ENCODE measurements at places on chromosomes 6 and 20.

GRCh38 chr6:32396028-32396427, 11.0 kb downstream of the BTNL2 start:
- no peak for DNase-seq

GRCh38 chr6:328924-329323, 36.6 kb downstream of the DUSP22 start:
- DNase-seq = no peak

DNA sequence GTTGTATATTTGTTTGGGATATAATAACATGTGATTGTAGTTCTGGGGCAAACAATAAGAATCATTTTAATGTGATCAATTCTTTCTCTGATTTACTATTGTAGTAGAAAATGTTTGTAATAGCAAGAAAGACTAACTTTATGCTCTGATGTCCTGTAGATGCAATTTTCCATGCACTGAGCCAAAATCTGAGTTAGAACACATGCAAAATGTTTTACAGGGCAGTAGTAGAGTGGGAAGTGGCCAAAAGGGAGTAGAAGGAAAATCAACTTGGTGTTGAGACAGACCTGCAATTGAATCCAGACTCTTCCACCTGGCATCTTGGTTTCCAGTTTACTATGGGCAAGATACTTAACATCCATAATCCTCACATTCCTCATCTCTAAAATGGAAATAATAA, 93.5 kb upstream of the BMP5 start:
- DNase-seq = no peak

DNA sequence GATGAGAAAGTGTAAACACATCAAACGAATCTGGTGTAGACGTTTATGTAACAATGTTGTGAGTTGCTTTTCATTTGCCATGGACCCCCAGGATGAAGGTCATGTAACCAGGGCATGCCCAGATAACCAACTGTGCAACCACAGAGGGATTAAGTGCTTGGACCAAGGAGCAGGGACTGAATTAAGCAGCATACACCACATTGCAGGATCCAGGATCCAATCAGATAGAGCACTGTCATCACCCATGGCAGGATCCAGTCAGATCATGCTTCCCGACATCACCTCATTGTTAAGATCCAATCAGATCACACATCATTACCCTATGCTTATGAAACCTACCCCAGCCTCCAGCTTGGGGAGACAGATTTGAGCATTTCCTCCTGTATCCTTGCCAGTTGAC, 74.3 kb upstream of the RCAN2 start:
- no peak for DNase-seq

- DNase-seq = no peak
Observed at GRCh38 chr6:85006362-85006761, 242.0 kb upstream of the TBX18 start.

DNA sequence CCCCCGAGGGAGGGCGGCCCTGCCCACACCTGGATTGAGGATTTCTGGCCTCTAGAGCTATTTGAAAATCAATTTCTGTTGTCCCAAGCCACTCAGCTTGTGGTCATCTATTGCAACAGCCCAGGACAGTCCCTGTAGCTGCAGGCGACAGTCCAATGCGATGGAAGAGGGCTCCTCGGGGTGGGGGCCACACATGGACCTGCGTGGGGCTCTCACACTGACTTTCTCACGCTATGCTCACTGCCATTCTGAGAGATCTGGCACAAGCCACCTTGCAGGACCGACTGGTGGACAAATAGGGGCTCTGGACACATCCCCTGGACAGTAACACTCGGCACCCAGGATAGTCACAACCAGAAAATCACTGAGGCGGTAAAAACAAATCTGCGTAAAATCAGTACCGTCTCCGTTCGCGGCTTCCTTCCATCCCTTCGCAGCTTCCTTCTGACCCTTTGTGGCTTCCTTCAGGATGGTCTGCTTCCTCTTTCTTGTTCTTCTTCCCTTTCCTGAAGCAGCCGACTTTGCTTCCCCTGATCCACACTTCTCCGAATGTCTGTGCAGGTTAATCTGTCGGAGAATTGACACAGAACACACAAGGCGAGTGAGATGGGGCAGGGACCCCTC, 21.8 kb downstream of the CTCFL start:
- no peak for DNase-seq

DNA sequence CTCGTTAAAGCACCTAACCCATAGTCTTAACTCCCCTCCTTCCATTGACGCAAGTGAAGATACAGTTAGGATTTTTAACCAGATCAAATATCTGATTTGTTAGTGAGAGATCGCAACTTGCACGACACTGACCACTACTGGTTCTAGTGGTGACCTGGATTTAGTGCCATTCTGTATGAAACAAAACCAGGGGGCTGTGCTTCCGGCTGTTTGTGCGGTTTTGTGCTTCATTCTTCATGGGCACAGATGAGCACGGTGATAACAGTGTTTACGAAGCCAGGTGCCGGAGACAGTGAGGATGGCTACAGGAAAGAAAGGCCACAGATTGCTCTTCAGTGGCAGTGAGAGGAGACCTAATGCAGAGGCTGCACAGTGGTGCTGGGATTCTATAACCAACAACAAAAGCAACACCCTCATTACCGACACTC, 75.5 kb downstream of the NOL4L start:
- DNase-seq = no peak

DNA sequence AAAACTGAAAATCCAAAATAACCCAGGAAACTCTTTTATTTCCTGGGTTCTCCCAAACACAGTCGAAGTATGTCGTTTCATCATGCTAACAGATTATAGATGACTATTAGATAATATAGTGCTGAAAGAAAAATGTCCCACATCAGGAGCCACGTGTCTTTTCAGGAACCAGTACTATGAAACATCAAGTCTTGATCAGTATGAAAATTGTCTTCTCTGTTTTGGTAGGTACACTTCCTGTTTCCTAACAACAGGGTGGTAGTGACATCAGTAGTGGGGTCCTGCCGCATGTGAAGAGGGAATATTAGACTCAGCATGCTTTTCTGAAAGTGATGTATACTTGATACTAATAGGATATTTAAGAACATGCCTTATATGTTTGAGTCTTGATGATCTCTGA, 136.7 kb downstream of the HIVEP1 start:
- no peak for DNase-seq

- no peak for DNase-seq
Observed at GRCh38 chr20:6103301-6103700, 19.5 kb downstream of the FERMT1 start.

GRCh38 chr6:50062051-50062450, 12.3 kb upstream of the DEFB112 start:
- no peak for DNase-seq

GRCh38 chr6:64238071-64238470, 602.5 kb downstream of the PHF3 start:
- DNase-seq = no peak

- DNase-seq = no peak
Observed at GRCh38 chr6:64330694-64331307, 695.2 kb downstream of the PHF3 start.

GRCh38 chr6:12800120-12800519, 83.6 kb downstream of the PHACTR1 start:
- DNase-seq = no peak

- DNase-seq = no peak
Observed at GRCh38 chr6:43809417-43810305, 39.6 kb downstream of the VEGFA start.

DNA sequence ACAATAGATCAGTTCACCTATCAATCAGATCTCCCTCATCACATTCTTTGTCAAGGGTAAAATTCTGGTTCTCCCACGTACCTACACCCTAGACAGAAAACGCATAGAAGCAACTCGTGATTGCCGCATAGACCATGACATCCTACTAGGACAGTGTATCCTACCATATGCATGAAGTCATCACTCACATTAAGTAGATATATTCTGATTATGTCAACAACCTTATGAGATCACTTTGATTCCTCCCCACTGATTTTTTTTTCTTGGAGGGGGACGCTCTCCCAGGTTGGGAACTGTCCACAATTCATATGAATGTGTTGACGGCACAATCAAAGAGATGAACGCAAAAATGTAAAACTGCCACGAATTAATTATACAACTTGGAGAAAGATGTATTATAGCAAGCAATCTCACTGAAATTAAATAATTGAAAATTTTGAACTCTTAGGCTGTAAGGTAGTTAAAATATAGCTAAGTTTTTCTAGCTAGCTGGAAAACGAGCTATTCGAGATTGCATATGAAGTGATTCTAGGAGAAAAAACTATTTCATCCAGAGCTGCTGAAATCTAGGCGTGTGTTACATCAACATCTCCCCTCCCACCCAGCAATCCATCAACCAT, 82.5 kb upstream of the CCDC28A start:
- no peak for DNase-seq

DNA sequence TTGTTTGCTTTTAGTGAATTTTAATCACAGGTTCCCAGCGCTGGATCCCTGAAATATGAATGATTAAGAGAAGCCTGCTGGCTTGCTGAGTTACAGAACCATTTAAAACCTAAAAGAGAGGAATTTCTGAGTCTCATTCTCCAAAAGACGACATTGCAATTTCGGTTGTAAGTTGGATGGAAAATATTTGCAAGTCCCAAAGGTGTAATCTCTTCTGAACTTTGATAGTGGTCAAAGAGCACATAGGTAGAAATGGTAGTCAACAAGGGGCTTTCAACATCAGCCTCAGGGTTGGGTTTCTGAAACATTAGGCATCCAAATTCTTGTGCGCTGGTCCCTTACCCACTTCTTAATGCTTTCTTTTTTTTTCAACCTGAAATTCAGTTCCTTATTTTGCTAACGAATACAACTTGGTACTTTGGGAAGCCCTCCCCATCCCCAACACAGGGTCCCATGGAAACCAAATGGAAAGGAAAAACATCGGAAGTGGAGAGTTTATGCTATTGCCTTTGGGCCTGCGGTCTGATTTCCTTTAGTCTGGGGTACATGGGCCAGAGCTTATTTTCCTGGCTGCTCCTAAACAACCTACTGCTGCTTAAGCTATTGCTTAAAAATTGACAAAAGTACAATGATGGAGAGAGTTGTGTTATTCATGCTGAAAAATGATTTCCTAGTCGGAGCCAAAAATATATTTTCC, 117.0 kb upstream of the KCNK16 start:
- DNase-seq = no peak

- DNase-seq = no peak
Observed at GRCh38 chr20:11719153-11719552, 198.5 kb upstream of the BTBD3 start.

GRCh38 chr20:36386236-36386635, 80.1 kb downstream of the DLGAP4 start:
- no peak for DNase-seq

DNA sequence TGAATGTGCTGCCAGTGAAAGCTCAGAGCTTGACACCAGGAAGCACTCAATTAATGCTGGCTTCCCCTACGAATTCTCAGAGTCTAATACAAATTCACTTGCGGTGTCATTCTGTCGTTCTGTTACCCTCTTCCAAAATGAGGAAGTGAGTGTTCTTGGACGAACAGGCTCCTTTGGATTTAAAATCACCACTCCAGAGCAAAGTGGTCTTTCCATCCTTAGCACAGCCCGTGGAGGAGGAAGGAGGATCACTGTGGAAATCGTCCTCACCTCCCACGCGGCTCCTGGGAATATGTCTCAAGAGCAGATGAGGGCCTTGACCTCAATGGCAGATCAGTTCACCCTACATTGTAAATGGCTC, 41.7 kb downstream of the RIOK1 start:
- no peak for DNase-seq

GRCh38 chr20:2390951-2391675, 10.4 kb downstream of the TGM6 start:
- no peak for DNase-seq

DNA sequence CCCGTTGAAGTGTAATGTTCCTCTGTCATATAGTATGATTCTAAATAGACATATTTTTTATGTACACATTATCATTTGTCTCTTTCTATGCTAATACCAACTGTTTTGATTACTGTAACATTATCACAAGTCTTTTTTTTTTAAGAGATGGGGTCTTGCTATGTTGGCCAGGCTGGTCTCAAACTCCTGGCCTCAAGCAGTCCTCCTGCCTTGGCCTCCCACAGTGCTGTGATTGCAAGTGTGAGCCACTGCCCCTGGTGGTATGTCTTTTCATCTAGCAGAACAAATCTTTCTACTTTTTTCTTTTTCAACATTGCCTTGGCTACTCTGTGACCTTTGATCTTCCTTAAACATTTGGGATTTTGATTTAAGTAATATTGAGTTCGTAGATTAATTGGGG, 57.7 kb downstream of the SLX4IP start:
- no peak for DNase-seq

DNA sequence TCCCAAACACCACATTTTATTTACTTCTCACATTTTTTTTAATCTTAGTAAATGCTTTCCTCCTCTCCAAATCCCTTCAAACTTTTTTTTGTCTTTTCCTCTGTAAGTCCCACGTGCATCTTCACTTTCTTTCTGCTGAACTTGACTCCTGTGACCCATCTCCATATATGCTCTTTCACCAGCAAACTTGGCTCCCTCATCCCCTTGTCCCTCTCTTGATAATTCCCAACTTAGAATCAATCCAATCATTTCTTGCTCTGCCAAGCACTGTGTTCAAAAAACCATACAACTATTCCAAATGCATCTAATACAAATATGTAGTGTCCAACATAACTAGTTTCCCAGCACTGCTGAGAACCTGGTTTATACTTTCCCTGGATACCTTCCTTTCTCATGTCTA, 519.4 kb downstream of the HDGFL1 start:
- no peak for DNase-seq

DNA sequence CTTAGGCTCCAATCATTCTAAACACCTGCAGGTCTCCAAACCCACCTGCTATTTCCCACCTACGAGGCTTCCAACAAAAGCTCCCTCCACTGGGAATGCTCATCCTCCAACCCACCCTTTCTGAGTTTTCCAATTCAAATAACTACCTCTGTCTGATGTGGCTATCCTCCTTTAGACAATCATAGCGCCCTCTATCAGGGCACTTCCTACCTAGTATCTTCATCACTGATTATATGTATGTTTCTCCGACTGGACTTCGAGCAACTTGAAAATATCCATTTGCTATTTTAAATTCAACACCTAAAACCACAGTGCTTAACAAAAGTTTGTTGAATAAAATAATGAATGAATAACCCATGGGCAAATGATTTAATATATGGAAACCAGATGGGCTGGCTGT, 41.3 kb downstream of the MTFR2 start:
- no peak for DNase-seq

DNA sequence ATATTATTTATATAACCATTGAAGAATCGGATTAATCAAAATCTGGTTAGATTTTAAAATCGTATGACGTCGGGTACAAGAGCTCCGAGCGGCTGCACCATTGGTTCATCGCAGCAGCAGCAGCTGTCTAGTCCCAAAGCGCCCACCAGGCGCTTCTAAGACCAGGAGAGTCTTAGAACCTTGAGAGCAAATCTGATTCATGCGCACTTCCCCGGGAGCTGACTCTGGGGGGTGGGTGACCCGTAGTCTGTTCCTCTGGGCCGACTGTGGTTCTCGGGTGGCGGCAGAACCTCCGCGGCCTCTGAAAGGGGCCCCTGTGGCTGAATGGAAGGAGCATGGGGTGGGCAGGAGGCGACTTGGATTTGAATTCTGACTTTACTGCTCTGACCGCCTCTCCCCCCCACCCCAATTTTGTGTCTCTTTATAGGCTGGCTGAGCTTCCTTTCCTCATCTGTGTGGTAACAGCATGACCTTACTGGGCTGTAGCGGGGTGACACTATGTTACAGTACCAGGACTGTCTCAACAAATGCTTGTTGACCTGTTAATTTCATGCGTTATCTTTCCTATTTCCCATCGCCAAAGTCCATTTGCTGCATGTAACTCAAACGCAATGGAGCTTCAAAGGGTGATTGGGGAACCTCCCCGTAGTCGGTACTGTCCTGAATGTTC, 119.7 kb downstream of the RTN4IP1 start:
- DNase-seq = no peak

GRCh38 chr6:50381099-50381415, 331.3 kb upstream of the DEFB112 start:
- no peak for DNase-seq

- no peak for DNase-seq
Observed at GRCh38 chr6:153129873-153130514, 1.1 kb downstream of the RGS17 start.
